ENCODE measurements at places on chromosomes 13 and 19. TPM values are rescaled to one million over a fixed set of nuclear protein-coding genes. Genes with fewer than 3 reads are reported as not detected.
A peak's percentile ranks its signal among the peaks of the same experiment; 100 is the strongest.

DCAF15 gene
- total RNA-seq: 107 TPM

TMEM221 gene
- not detected for total RNA-seq

ZNF534 gene
- not detected for total RNA-seq

SLC35E1 gene
- total RNA-seq: 52.2 TPM

SHISA7 gene
- total RNA-seq: not detected

RFPL4A gene
- total RNA-seq: not detected

ELANE gene
- not detected for total RNA-seq

DNA sequence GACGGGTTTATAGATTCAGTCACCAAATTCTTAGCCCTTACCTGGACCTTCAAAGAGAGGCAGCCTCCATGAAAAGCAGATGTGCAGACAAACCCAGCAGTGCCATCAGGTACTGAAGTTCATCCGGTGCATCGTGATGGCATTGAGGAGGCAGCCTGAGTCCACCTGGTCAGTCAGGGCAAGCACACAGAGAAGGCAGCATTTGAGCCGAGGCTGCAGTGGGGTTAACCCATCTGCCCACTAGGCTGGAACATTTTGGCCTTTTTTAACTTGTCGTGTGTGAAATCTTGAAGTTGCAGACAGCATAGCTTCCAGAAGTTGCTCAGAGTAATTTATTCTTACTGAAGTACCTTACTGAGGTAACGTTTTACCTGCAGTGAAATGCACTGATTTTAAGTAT is 4.9 kb downstream of the LMO7 start:
- H3K4me1 ChIP-seq: peaks cover 4% of the 10 kb centered on the region
- DNase-seq: no peak
- H3K4me3 ChIP-seq: no peak overlapping the region
- peaks cover 36% of the 10 kb centered on the region for H3K27me3 ChIP-seq

GRCh38 chr13:26133851-26134250 is 82.0 kb upstream of the SHISA2 start:
- peaks cover 9% of the 10 kb centered on the region for H3K27me3 ChIP-seq
- H3K4me3 ChIP-seq: no peak overlapping the region
- no peaks in the 10 kb centered on the region for H3K36me3 ChIP-seq
- no peak overlapping the region for H3K27ac ChIP-seq
- DNase-seq: no peak
- H3K4me1 ChIP-seq: no peaks in the 10 kb centered on the region

DNA sequence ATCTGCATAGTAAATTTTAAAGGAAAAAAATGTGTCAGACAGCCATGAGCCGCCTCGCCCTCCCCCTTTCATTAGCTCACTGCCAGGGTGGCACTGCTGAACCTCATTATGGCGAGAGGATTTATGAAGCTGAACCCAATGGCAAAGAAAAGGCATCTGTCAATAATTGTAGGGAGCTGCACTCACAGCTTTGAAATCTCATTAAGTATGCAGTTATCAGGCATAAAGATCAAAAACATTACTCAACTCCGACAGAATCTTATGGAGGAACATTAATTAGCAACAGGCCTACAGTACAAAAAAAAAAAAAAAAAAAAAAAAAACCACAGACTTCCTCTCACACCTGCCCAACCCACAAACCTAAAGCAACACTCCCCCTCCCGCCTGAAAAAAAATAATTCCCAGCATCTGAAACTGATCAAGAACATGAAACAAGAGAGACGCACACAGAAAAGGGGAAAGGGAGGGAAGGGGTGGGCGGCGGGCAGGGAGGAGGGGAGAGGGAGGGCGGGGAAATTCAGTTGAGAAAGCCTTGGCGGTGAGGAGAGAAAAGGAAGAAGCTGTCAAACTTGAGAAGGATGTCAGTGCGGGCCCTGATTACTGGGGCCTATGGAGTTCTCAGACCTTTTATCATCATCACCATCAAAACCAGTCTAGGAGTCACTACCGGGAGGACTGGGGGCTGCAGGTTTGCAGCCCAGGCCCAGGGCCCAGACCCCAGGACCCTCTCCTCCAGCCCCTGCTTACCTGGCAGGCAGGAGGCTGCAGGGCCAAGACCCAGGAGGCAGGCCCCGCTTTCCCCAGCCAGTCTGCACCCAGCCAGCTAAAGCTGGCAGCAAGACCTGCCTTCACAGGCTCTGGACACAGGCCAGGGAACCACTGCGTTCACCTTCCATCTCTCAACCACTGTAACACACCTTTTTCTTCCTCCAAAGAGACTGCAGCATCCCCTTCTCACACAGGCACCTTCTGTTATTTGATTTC is 8.9 kb downstream of the TSHZ3 start:
- DNase-seq: no peak
- peak overlapping the region; percentile 71 for H3K27ac ChIP-seq
- H3K36me3 ChIP-seq: no peaks in the 10 kb centered on the region
- H3K4me1 ChIP-seq: peaks cover 43% of the 10 kb centered on the region
- H3K4me3 ChIP-seq: peak overlapping the region; percentile 77
- no peaks in the 10 kb centered on the region for H3K27me3 ChIP-seq

- H3K4me1 ChIP-seq: no peaks in the 10 kb centered on the region
- H3K27me3 ChIP-seq: no peaks in the 10 kb centered on the region
- H3K27ac ChIP-seq: no peak overlapping the region
- no peak for DNase-seq
- H3K36me3 ChIP-seq: peaks cover 5% of the 10 kb centered on the region
Observed at GRCh38 chr13:58655086-58655485, 1023.5 kb downstream of the PCDH17 start.

- no peaks in the 10 kb centered on the region for H3K27me3 ChIP-seq
- no peak overlapping the region for H3K4me3 ChIP-seq
- H3K4me1 ChIP-seq: peaks cover 60% of the 10 kb centered on the region
- DNase-seq: no peak
- H3K36me3 ChIP-seq: no peaks in the 10 kb centered on the region
Observed at GRCh38 chr13:50357586-50358118, 342.4 kb downstream of the KCNRG start.

DNA sequence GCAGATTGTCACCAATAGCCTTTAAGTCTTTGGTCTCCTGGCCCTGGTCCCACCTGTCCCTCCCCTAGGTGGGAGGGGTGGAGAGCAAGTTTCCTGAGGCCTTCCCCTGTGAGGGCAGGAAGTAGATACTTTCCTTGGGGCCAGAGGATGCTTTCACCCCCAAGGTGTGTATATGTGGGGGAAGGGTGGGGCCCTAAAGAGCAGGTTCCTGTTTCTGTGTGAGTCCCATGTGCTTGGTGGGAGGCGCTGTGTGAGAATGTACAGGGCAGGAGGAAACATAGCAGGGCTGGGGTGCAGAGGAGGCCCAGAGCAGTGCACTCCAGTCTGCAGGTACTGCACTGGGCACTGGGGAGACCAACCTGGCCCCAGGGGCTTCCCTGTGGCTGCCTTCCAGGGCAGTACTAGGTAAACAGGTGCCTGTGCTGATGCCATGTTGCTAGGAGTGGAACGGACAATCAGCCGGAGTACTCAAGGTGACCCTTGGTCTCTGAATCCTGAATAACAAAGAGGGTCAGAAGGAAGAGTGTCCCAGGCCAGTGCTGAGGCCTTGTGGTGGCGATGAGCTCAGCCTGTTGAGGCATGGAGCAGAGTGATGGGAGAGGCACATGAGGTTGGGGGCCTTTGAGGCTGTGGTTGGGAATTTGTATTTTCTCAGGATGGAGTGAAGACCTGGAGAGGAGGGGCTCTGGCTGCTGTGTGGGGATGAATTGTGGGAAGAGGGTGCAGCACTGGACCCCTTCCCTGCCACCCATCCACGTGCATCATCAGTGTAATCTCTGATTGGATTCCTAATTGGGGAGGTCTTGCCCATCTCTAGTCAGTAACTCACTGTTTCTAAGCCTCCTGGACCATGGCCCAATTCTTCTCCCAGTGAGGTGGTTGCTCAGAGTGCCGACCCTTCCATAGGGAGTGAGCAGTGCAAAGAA is 5.1 kb downstream of the EGLN2 start:
- H3K36me3 ChIP-seq: peaks cover 16% of the 10 kb centered on the region
- H3K4me1 ChIP-seq: peaks cover 75% of the 10 kb centered on the region
- peak overlapping the region; percentile 87 for H3K27ac ChIP-seq
- DNase-seq: no peak
- no peaks in the 10 kb centered on the region for H3K27me3 ChIP-seq
- H3K4me3 ChIP-seq: peak overlapping the region; percentile 83

- peaks cover 12% of the 10 kb centered on the region for H3K4me1 ChIP-seq
- no peak overlapping the region for H3K27ac ChIP-seq
- H3K36me3 ChIP-seq: no peaks in the 10 kb centered on the region
- no peak overlapping the region for H3K4me3 ChIP-seq
- no peak for DNase-seq
Observed at GRCh38 chr13:77388944-77389624, 62.2 kb upstream of the MYCBP2 start.

DNA sequence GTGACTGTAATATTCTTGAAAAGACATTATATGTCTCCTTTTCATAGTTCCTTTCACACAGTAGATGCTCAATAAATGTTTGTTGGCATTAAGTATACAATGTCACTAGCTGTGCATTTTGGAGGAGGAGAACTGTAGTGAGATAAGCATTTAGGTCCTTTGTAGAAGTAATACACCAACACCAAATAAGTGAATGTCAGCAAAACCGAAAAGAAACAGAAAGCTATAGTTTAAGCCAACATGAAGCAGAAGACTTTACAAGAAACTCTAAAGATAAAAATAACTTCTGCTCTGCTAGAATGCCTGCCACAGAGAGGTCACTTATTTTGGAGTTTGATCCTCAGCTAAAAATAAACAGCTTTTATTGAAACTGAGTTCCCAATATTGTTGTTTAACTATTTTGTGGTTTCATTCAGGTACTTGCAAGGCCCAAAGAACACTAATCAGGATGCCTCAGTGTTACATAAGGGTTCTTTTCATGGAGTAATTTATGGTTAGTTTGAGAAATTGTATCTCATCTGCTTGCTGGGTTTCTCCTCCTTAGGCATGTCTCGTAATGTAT is 86.2 kb downstream of the STARD13 start:
- no peak overlapping the region for H3K27ac ChIP-seq
- no peaks in the 10 kb centered on the region for H3K36me3 ChIP-seq
- peaks cover 10% of the 10 kb centered on the region for H3K4me1 ChIP-seq
- H3K27me3 ChIP-seq: peaks cover 8% of the 10 kb centered on the region

GRCh38 chr13:76871432-76871831 is 14.8 kb downstream of the KCTD12 start:
- DNase-seq: no peak
- H3K36me3 ChIP-seq: no peaks in the 10 kb centered on the region
- no peak overlapping the region for H3K4me3 ChIP-seq
- peaks cover 25% of the 10 kb centered on the region for H3K27me3 ChIP-seq

DNA sequence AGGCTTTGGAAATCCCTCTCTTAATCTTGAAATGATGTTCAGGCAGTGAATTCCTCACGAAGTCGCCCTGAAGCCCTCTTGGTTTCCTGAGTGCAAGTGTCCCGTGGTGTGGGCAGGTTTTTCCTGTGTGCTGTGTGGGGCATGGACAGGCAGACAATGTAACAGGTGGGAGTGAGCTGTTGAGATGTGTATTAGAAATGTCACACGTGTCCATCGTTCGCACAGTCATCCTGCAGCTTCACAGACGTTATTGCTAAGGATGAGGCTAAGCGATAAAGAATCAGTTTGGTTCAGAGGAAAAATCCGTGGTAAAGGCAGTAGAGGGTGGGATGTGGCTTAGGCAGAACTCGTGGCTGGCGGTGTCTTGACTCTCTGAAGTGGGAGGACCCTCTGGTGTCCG is 51.7 kb downstream of the SMARCA4 start:
- DNase-seq: no peak
- no peak overlapping the region for H3K4me3 ChIP-seq
- H3K27ac ChIP-seq: no peak overlapping the region
- peaks cover 11% of the 10 kb centered on the region for H3K36me3 ChIP-seq
- no peaks in the 10 kb centered on the region for H3K4me1 ChIP-seq

DNA sequence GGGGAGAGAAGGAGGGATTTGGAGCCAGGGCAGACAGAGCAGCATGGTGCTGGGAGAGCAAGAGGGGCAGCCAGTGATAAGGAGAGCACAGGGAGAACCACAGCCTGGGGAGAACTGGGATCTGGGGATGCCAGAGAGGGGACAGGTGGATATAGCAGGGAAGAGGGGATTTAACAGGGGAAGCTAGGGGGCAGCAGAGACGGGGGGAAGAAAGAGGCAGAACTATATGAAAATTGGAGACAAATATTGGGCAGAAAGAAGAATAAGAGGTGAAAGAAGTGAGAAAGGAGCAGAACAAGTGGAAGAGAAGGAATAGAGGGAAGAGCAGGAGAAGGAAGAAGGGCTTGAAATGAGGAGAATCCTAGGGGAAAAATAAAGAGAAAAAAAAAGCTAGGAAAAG is 6.5 kb upstream of the ZNF528 start:
- H3K27ac ChIP-seq: no peak overlapping the region
- no peaks in the 10 kb centered on the region for H3K27me3 ChIP-seq
- H3K36me3 ChIP-seq: peaks cover 36% of the 10 kb centered on the region
- no peak for DNase-seq
- H3K4me1 ChIP-seq: no peaks in the 10 kb centered on the region

- no peak overlapping the region for H3K4me3 ChIP-seq
- peaks cover 7% of the 10 kb centered on the region for H3K27me3 ChIP-seq
- H3K4me1 ChIP-seq: no peaks in the 10 kb centered on the region
- H3K27ac ChIP-seq: no peak overlapping the region
Observed at GRCh38 chr19:5289060-5289990, 51.3 kb downstream of the PTPRS start.

DNA sequence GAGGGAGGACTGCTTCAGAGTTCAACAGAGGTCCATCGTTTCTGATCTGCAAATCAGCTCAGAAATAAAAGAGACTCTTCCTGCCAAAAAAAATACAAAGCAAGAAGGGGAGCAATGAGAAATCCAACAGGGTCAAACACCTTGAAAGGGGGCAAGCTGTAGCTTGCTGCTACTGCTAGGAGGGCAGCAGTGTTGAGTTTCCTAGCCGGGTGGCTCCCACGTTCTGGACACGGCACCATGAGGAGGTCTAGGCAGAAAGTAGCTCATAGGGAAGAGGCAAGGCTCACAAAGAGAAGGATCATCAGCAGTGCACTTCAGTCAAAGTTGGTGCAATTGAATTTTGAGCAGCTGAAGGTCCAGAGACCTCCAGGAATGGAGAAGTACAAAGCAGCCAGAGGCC is 75.3 kb downstream of the FOXO1 start:
- peaks cover 51% of the 10 kb centered on the region for H3K4me1 ChIP-seq
- H3K36me3 ChIP-seq: no peaks in the 10 kb centered on the region
- DNase-seq: no peak
- peak overlapping the region; percentile 28 for H3K27ac ChIP-seq
- no peaks in the 10 kb centered on the region for H3K27me3 ChIP-seq
- no peak overlapping the region for H3K4me3 ChIP-seq

GRCh38 chr13:112753833-112754232 is 64.0 kb downstream of the ATP11A start:
- no peak overlapping the region for H3K4me3 ChIP-seq
- H3K36me3 ChIP-seq: no peaks in the 10 kb centered on the region
- peaks cover 4% of the 10 kb centered on the region for H3K4me1 ChIP-seq
- no peaks in the 10 kb centered on the region for H3K27me3 ChIP-seq
- H3K27ac ChIP-seq: no peak overlapping the region
